ENCODE measurements at places on chromosomes 5 and 9.
A peak's percentile ranks its signal among the peaks of the same experiment; 100 is the strongest.

GRCh38 chr9:136155576-136155975, 36.9 kb upstream of the TMEM250 start:
- no peak for DNase-seq

DNA sequence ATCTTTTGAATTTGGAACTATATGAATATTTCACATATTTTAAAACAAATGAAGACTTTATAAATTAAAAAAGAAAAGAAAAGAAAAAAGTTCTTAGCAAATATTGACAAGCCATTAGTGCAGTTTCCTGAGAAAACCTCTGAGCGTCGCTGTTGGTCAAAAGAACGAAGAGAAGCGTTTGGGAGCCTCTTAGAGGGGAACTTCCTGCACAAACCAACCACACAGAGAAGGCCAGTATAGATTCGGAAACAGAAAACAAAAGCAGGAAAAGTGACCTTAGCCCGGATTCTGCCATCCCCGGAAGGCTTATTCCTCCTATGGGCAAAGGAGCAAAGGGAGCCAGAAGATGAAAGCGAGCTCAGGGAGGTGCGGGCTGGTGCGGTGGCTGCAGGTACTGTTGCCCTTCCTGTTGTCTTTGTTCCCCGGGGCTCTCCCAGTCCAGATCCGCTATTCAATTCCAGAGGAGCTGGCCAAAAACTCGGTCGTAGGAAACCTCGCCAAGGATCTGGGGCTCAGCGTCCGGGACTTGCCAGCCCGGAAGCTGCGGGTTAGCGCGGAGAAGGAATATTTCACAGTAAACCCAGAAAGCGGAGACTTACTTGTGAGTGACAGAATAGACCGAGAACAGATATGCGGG, at the start of gene PCDHGB2:
Gene PCDHGB2, plus strand, starts transcription at position 205 of the 637 bp plus-strand sequence. Its CDS starts 142 bp downstream, at position 347.
- DNase-seq = no peak

GRCh38 chr5:32275396-32275741, 37.4 kb downstream of the MTMR12 start:
- no peak for DNase-seq

DNA sequence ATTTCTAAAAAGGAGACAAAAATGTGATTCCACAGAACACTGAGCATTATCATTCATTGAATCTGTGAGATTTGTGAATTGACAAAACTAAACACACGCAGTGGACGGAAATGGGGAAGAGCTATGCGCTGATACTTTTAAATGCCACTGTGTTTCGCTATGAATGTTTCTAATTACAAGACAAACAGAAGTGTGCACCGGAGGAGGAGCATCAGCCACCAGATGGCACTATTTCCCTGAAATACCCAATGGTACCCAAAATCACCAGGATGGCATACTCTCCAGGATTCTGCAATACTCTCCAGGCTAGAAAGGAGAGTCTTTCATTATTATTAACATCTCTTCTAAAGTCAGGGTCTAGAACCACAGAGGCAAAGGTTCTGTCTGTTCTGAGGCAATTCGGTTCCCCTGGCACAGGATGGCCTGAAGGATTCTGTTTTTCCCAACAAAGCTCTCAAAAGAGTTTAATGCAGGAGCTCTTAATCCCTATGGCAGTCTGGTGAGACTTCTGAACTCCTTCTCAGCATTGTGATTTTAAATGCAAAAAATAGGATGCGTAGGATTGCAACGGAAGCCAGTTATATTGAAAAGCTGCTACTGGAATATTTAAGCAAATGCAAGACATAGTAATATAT, 13.8 kb upstream of the PUM3 start:
- peak; percentile 18 for DNase-seq

GRCh38 chr9:126429190-126429589, 102.6 kb downstream of the MVB12B start:
- no peak for DNase-seq

DNA sequence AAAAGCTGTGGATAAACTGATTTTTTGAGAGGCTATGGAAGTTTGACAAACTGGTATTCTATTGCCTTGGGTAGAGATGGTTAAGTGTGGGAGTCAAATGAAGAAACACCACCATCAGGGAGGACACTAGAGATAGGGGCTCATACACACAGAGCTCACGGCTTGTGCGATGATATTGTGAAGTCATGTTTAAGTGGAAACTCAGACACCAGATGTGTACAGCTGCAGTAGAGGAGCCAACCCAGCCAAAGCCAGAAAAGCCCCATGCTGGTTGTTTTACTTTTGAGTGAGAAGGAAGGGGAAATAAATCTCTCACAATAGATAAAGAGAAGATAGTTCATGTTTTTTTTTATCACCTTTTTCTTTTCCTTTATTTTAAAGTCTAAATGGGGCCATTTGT, 377.7 kb downstream of the DMRT2 start:
- DNase-seq = no peak

DNA sequence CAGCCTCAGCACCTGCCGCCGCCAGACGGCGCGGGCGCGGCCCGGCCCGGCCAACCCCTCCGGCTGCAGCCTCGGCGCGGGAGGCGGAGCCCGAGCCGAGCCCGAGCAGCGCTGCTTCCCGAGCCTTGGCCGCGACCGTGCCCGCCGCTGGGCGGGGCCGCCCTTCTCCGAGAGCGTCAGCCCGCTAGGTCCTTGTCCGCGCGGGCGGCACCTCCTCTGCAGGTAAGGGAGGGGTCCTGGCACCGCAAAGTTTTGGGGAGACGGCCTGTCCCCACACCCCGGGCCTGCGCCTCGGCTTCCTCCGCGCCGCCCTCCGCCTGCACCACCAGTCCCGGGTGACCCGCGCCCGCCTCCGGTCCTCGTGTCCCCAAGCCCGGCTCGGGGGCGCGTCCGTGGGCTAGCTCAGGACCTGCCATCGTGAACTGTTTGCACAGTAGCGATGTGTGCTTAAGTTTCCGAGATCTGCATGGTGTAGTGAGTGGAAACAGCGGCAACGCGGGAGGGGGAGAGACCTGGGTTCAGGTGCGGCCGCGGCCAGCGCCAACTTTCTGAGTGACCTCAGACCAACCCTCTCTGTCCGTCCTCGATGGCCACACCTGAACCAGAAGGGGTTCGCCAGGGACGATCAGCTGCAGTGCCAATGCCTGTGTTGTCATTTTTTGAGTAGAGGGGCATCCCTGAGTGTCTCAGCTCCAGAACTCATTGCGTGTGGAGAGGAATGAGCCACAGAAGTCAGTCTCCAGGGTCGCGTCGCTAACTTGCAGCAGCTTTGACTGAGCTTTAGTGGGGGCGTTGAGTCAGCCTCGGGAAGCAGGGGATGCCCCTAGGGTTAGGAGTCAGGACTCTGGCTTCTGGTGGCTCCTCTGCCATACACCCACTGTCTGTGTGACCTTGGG, at the start of gene FRMPD1:
Gene FRMPD1, plus strand, starts transcription at position 82 of the 896 bp plus-strand sequence. CDS start 41,688 bp downstream, outside the sequence.
- peak; percentile 4 for DNase-seq

GRCh38 chr5:77080905-77081304, 6.2 kb downstream of the ZBED3 start:
- DNase-seq = peak; percentile 42

GRCh38 chr9:88339317-88339716, 48.9 kb upstream of the SPIN1 start:
- no peak for DNase-seq

GRCh38 chr5:39835371-39835770, 410.6 kb upstream of the DAB2 start:
- no peak for DNase-seq

GRCh38 chr9:99140685-99141314, 35.9 kb downstream of the TGFBR1 start:
- DNase-seq = no peak

- DNase-seq = no peak
Observed at GRCh38 chr5:58121391-58121790, 338.5 kb downstream of the PLK2 start.

- DNase-seq = no peak
Observed at GRCh38 chr5:16082053-16082452, 97.5 kb downstream of the MARCHF11 start.

DNA sequence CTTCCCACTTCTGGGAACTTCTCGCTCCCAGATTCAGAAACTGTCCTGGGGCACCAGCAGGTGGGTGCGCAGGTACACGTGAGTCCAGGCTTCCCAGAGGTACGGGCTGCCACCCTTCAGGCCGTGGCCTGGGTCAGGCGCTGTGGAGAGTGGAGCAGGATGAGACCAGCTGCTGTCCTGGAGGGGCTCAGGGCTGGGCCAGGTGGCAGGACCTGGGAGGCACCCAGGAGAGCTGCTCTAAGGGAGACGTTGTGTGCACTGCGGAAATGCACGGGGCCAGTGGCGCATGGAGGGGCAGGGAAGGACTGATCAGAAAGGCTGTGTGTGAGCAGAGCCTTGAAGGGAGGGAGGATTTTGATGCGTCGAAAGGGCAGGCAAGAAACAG, 135.1 kb upstream of the PHYKPL start:
- no peak for DNase-seq

- DNase-seq = no peak
Observed at GRCh38 chr9:123928533-123929176, 1.3 kb downstream of the DENND1A start.

GRCh38 chr5:52177193-52177592, 610.5 kb upstream of the ITGA1 start:
- DNase-seq = no peak

DNA sequence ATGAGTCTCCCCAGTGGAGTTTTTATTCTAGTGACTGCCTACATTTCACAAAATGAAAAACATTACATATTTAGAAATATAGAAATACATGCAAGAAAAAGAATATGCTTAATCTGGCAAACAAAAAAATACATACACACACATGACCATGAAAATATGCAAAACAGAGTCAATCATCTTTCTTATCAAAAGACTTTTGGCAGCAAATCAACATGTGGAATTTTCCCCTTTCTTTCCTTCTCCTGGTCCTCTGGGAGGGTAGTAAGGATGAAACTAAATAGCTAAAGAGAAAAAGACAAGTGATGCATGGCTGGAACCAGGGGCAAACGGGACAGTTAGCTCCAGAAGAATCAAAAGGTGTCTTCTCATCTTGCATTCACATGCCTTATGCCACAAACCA, 69.4 kb downstream of the APBA1 start:
- no peak for DNase-seq

- DNase-seq = no peak
Observed at GRCh38 chr9:37761511-37761910, 7.9 kb downstream of the TRMT10B start.

DNA sequence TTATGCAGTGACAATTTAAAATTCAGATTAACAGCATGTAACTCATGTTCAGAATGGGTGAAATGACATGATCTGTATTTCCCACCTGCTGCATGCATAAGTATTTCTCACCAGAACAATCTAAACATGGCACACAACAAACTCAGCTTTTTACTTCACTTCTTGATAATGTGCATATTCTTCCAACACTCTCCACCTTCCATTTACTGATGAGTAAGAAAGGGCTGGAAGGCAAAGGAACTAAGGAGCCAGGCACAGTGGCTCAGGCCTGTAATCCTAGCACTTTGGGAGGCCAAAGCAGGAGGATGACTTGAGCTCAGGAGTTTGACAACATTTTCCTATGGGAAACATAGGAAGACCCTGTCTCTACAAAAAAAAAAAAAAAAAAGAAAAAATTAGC, 35.8 kb upstream of the SAP30L start:
- DNase-seq = no peak

DNA sequence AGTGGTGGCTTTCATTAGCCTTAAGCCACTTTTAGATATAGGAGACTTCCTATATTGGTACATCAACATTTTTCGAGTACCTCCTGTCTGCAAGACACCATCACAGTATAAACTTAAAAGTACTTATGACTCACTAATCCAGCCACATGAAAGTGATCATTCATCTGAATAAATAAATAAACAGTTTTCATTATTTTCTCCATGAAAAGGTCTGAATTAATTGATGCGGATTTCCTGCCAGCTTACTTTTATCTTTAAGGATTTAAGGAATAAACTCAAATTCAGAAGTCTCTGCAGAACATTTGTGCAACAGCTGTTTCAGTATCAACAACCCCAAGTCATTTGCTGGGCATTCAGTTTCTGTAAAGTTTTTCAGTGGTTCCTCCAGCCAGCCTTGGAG, 4.0 kb downstream of the SAP30L start:
- no peak for DNase-seq

GRCh38 chr9:99210572-99210971, 11.2 kb downstream of the ALG2 start:
- no peak for DNase-seq

- no peak for DNase-seq
Observed at GRCh38 chr5:35788724-35789123, 68.0 kb upstream of the IL7R start.

GRCh38 chr5:13941468-13941867, 3.0 kb downstream of the DNAH5 start:
- DNase-seq = no peak

GRCh38 chr5:132480042-132480441, 10.5 kb downstream of the IRF1 start:
- DNase-seq = no peak

DNA sequence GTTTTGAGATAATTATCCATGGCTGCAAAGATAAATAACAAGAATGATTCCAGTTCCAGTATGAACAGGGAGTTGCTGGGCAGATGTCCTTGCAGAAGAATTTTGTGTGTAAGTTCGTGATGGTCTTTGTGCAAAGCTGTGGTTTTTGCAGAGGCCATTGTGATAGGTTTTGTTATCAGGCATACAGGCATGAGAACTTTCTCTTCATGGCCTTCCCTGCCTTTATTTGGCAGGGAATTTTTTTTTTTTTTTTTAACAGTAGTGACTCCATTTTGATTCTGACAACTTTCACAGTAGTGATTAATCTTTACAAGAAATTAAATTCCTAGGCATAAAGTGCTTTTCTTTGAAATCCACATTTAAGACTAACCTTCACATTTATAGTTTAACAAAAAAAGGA, 1999.5 kb upstream of the CDH6 start:
- DNase-seq = no peak

DNA sequence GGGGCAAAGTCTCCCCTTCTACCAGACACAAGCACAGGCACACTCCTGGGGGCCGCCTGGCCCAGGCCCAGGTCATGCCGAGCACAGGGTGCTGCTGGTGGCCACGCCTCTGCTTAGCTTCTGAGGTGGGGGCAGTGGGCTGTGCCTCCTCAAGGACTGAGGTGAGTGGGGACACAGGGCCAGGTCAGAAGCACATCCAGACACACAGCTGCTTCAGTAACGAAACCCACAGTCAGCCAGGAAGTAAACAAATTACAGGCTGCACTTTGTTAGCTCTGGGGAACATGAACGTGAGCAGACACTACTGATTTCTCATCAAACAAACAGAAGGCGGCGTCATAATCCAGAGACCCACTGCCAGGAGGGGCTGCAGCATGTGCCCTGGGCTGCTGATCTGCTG, 192.4 kb downstream of the HSPA4 start:
- DNase-seq = no peak

DNA sequence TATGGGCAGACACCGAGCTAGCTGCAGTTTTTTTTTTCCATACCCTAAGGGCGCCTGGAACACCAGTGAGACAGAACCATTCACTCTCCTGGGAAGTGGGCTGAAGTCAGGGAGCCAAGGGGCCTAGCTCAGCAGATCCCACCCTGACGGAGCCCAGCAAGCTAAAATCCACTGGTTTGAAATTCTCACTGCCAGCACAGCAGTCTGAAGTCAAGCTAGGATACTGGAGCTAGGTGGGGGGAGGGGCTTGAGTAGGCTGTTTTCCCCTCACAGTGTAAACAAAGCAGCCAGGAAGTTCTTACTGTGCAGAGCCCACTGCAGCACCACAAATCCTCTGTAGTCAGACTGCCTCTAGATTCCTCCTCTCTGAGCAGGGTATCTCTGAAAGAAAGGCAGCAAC, 151.7 kb upstream of the HCN1 start:
- DNase-seq = no peak

- DNase-seq = no peak
Observed at GRCh38 chr5:2588850-2589501, 162.5 kb downstream of the IRX2 start.

Data from DMS79 (cell line).